Large intestine (tissue), 12 donors: ENCODE measurements at places on chromosomes 1 and 21. TPM values are rescaled to one million over a fixed set of nuclear protein-coding genes. Genes with fewer than 3 reads are reported as not detected.

DNA sequence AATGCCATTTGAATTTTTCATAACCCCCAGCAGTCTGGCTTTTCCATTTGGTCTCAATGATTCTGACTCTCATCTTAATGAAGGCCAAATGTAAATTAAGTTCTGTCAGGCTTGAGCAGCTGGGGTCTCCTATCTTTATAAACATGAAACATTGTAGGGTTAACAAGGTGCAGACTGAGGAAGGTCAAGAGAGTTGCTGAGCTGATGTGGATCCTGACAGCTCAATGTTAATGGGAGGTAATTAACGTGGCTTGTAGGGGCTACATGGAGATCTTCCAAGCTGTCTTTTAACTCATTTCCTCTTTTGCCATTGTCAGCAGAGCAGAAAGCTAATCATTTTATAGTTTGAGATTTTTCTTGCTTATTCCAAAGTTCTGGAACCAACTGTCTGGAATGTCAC lies 55.2 kb downstream of the FGGY start:
- DNase-seq: no peak

GRHL3 gene
- polyA plus RNA-seq: 0.54 TPM

ATG4C gene
- 10.1 TPM for polyA plus RNA-seq

DNA sequence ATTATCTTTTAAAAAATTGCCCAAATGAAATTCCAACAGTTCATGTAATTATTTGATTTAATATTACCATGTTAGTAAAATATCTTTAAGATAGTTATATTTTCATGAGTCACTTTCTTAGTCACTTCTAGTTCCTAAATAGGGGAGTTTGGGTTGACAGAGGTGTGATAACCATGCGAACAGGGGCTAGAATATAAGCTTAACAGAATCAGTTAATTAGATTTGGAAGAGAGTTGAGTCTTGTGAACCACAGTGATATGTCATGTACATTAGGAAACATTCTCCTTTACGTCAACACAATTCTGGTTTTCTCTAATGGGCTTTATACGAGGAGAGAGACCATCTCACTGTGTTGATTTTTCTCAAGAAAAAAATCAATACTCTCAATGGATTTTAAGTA lies 64.8 kb upstream of the ZNF281 start:
- no peak for DNase-seq

DNA sequence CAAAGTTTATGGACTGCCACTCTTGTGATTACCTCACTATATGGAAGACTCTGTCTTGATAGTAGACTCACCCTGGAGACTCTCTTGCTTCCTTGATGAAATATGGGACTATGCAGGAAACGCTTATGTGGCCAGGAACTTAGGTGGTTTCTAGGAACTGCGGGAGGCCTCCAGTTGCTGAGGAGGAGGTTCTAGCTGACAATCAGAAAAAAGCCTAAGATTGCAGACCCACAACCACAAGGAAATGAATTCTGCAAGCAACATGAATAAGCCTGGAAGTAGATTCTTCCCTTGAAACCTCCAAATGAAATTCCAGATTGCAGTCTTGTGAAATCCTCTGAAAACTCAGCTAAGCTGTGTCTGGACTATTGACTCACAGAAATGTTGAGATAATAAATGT lies 88.9 kb upstream of the COL11A1 start:
- DNase-seq: no peak

MOV10 gene
- polyA plus RNA-seq: 141 TPM

IKBKE gene
- polyA plus RNA-seq: 7.5 TPM

FMO3 gene
- 0.19 TPM for polyA plus RNA-seq

DNA sequence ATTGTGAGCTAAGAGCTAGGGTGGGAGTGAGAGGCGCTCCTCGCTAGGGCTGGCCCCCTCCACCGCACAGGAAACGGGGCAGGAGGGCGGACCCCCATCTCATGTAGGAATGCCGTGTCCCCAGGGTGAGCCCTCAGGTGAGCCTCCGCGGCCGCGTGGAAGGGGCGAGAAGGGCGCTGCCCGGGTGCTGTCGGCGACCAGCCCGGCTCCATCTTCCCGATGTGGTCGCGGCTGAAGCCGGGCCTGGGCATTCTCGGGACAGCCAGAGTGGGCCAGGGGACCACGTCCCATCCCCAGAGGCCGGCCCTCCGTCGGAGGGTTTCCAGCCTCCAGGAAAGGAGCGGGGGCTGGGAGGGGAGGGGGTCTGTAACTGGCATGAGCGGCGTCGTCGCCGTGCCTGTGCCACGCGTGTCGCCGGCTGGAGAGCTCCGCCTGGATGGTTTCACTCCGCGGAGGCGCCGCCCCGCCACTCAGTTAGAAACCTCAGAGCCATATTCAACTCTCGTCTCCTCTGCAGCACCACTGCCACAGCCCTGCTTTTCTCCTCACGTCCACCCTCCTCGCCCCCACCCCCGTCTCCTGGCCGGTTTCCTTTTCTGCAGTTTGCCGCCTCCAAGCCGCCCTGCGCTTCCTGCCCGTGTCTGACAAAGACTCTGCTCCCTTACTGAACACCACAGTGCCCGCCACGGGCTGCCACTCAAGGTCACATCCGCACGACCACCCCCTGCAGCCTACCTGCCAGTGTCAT lies at the start of gene TMEM269:
Gene TMEM269 (plus strand): TSS at position 46 of the 748 bp plus-strand sequence. CDS start 4,903 bp downstream, outside the sequence.
- peak; percentile 21 for DNase-seq
